ENCODE measurements at places on chromosomes 3 and 15.
A peak's percentile ranks its signal among the peaks of the same experiment; 100 is the strongest.

DNA sequence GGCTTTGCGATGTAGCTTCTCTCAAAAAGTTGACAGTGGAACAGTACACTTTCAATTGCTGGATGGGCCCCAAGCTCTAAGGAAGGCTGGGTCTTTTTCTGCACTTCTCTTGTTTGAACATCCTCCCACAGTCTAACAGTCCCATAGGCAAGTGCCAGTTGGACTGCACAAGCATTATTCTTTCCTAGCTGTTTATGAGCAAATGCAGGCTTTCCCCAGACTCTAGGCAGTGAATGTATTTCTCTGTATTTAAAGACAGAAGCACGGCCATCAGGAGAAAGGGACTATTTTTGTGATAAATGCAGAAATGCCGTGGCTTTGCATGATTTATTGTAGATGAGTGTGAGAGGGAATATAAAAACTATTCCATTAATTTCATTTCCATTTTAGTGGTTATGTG is 539.3 kb upstream of the LMCD1 start:
- no peak for DNase-seq

- no peak for DNase-seq
Measured at GRCh38 chr3:186303965-186304364, 58.1 kb downstream of the DGKG start.

GRCh38 chr15:42730135-42730534 is 6.8 kb downstream of the CDAN1 start:
- DNase-seq, result no peak

- no peak for DNase-seq
Measured at GRCh38 chr3:127172781-127173515, 20.0 kb upstream of the PRR23E start.

DNA sequence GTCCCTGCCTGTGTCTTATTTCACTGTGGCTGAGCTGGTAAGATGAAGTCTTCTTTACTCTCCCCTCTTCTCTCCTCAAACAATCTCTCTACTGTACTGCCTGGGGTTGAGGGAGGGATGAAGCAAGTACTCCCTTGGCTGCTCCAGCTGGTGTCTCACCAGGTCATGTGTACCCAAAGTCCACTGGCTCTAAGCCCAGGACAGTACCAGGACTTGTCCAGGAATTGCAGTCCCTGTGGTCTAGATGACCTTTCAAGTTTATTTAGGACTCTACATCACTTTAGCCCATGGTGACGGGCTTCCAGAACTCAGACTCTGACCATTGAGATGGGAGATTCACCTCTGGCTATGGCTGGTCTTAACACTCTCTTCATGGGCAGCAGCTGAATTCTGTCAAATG is 17.5 kb upstream of the SLC27A2 start:
- DNase-seq, result no peak

DNA sequence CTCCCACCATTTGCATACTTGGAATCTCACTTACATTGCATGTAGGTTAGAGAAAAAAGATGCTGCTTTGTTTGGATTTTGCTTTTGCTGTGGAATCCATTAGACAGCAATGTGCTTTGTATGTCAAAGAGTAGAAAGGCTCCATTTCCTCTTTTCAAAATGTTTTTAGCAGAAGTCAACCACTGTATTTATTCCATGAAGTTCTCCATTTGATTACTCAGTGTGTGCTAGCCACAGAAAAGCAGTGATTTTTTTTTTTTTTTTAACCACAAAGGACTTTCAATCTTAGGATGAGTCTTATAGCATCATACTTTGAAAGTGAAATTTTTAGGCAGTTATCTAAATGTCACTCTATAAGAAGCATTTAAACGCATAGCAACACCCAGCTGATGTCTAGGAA is 285.0 kb upstream of the ADAMTS9 start:
- DNase-seq, result no peak

GRCh38 chr15:90681056-90681455 is 36.1 kb upstream of the BLM start:
- no peak for DNase-seq

- DNase-seq, result no peak
Measured at GRCh38 chr15:52445553-52445952, 83.1 kb downstream of the MYO5A start.

DNA sequence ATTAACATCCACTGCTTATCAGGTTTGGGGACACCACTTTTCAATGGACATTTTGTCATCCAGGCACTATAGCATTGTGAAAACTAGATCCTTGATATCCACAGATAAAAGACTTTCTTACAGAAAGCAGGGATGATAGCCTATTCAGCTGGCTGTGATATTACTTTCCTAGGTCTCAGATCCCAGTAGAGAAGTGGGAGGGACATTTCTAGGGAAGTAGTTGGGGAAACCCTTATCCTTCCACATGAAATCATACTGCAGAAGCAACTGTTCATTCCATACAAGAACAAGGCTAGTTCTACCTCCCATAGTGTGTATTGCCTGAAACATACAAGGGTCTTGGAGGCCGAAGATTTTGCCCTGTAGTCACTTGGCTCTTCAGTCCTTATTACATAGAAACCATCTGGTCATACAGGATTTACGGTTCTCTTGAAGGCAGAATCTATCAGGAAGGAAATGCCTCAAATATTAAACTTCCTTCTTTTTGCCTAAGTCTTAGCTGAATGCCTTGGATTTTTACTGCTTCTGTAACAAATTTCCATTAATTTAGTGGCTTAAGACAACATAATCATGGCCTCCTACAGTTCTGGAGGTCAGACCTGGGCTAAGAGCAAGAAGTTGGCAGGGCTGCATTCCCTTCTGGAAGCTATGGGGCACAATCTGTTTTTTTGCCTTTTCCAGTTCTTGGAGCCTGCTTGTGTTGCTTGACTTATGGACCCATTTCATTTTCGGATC is 119.4 kb downstream of the ECT2 start:
- DNase-seq, result peak; percentile 19

- DNase-seq, result no peak
Measured at GRCh38 chr15:97962263-97962662, 1.8 kb downstream of the ARRDC4 start.

- no peak for DNase-seq
Measured at GRCh38 chr3:144221761-144222160, 250.1 kb downstream of the DIPK2A start.

DNA sequence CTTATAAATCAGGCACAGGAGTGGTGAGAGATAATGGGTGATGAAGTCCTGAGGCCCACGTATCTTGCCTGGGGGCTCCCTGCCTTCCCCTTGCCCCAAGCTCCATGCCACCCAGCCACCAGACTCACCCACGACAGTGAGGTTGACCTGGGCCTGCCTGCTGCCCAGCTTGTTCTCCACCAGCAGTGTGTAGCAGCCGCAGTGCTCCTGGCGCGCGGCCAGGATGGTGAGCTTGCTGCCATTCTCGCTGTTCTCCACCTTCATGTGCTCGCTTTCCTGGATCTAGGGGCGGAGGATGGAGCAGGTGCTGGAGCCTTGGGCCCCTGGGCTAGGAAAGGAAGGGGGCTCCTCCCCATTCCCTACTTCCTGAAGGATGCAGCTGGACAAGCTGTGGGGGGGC is 79.1 kb upstream of the HACD2 start:
- no peak for DNase-seq

DNA sequence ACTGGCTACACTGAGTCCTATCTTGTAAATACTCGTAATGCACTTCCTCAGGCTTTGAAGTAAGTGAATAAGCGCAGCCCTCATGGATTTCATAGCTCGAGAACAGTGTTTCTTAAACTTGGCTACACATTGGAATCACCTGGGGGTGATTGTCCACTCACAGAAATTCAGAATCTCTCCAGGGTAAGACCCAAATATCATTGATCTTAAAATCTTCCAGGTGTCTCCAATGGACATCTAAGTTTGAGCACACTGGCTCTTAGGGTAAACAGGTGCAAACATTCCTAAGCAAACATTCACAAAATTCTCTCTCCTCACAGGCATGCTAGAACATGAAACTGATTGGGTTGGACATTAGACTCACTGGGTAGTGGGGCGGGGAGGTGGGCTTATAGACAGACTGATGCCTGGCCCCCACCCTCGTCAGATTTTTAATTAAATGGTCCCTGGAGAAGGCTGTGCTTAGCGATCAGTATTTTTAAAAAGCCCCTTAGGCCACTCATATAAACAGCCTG is 279.7 kb upstream of the TBL1XR1 start:
- DNase-seq, result no peak

- DNase-seq, result peak; percentile 41
Measured at GRCh38 chr15:88331291-88331690, 74.8 kb upstream of the NTRK3 start.
